Neural crest cell (in vitro differentiated cells): ENCODE measurements at places on chromosomes 1 and 21.
A peak's percentile ranks its signal among the peaks of the same experiment; 100 is the strongest.

DNA sequence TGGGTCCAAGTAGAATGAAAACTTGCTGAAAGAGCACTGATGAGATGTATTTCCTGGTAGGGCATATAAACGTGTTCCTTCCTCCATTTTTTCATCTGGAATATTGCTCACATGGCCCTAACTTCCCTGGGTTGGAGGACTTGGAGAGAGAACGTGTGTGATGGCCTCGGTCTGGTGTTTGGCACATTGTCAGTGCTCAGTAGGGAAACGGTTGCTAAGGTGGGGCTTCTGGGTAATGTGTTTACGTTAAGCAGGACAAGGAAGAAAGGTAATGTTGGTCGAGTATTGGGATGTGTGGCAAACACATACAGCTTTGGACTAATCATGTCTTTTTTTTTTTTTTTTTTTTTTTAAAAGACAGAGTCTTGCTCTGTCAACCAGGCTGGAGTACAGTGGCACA lies 6.2 kb downstream of the TTF2 start:
- DNase-seq: no peak

DNA sequence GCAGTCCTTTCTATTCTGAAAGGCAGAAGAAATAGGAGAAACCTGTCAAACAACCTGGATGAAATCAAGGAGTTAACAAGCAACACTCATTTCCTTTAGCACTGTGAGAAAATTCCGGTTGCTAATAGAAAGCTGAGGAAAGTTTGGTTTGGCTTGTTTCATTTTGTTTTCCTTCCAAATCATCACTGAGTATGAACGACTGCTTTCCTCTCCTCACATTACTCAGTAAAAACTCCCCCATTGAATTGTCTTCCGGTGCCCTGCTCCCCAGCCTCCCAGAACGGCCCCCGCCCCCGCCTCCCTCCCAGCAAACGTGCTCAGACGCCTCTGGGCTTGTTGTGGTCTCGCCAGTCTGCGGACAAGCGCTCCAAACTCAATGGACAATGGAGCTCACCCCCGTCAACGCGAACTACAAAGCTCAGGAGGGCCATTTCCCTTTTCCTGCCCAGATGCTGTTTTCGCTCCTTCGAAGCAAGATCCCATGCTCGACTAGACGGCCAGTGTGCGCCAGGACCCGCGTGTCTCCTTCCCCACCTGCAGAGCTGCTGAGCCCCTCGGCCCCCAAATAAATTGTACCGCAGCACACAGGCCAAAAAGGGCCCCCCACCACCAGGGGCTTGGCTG lies 747 bp downstream of the STX6 start:
- peak; percentile 42 for DNase-seq

GRCh38 chr21:19463966-19464365 lies 1060.4 kb upstream of the TMPRSS15 start:
- DNase-seq: no peak

GRCh38 chr1:34276606-34277005 lies 99.9 kb downstream of the C1orf94 start:
- DNase-seq: no peak

GRCh38 chr1:68232289-68233148 lies at the start of gene WLS:
WLS (minus strand) TSS chr1:68232523; CDS start chr1:68232299, 224 bp downstream.
- peak; percentile 70 for DNase-seq

DNA sequence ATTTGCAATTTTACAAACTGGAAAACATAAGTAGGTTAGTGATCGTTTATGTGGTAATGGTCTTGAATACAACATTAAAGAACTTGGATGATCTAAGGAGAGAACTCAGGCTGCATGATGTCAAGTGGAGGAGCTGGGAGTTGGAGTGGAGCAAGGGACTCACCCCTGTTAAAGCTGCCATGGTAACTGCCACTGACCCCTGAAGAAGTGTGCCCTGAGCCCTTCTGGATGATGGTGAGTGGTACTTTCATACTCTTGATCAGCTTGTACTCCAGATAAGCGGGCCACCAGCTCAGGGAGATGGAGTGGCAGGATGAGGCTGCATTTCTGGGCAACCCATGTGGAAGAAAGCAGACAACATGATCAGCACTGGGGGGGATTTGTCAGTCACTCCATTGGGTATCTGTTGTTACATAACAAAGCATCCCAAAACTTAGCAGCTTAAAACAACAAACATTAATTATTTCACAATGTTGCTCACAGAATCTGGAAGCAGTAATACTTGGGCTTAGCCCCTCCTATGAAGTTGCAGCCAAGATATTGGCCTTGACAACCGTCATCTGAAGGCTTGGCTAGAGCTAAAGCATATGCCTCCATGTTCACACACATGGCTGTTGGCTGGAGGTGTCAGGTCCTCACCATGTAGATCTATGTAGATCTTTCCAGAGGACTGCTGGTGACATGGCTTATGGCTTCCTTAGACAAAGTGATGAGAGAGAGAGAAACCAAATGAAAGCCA lies 213.8 kb downstream of the DUSP10 start:
- no peak for DNase-seq

- no peak for DNase-seq
These were observed 19.0 kb upstream of the SOX13 start for GRCh38 chr1:204053893-204054292.

DNA sequence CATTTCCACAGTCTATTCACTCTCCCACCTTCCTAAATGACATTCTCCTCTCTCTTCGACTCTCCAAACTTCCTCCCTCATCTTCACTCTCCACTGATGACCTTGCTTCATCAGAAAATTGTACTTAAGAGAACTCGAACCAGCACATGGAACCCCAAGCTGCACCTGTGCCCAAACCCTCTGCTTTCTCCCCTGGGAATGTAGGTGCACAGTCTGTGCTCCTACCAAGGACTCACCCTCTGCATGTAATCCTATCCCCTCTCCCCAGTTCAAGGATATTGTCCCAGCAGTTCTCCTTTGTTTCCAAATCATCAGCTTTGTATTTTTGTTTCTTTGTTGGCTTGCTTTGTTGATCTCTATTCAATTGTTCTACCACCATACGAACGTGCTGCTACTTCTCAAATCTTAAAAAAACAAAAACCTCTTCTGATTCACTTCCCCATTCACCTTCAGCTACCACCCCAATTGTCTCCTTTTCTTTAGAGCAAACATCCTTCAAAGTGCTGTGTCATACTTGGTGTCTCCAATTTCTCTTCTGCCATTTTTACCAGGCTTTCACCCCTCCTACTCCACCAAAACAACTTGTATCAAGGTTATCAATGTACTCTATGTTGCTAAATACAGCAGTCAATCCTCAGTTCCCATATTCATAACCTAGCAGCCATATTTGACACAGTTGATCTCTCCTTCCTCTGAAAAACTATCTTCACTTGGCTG lies 26.8 kb downstream of the RAB3B start:
- no peak for DNase-seq

DNA sequence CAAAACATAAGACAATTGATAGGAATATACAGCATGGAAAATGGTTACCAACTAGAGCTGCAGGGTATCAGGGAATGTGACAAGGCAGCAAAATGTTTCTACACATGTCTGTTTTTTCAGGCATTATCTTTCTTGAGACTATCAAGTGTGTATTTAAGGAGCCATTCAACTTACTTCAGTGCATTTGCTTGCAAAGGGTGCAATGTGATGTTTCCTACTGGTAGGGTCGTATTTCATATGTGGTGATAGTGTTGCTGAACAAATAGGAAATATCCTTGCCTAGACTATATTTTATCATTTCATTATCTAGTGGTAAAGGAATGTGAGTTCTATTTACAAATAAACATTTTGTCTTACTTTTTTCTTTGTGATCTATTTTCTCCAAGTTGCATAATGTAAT lies 42.4 kb downstream of the PTPRC start:
- DNase-seq: no peak

DNA sequence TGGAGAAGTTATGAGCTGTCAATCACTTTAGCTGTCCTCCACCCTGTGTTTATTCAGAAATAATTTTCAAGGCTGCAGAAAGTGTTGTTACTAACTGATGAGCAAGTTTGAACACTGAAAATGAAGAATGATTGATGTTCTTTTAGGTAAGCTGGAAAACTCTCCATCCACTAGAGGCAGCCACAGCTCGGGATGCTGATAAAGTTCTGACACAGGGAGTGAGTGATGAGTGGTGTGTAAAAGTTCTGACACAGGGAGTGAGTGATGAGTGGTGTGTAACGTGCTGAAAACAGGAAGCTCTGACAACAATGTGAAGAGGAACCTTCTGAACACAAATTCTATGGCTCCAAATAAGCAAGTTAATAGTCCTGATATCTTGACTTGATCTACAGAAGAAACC lies 197.5 kb upstream of the PTBP2 start:
- DNase-seq: no peak

GRCh38 chr21:45306453-45306831 lies 18.7 kb upstream of the POFUT2 start:
- no peak for DNase-seq

GRCh38 chr1:90936731-90937130 lies 85.1 kb downstream of the ZNF644 start:
- no peak for DNase-seq

DNA sequence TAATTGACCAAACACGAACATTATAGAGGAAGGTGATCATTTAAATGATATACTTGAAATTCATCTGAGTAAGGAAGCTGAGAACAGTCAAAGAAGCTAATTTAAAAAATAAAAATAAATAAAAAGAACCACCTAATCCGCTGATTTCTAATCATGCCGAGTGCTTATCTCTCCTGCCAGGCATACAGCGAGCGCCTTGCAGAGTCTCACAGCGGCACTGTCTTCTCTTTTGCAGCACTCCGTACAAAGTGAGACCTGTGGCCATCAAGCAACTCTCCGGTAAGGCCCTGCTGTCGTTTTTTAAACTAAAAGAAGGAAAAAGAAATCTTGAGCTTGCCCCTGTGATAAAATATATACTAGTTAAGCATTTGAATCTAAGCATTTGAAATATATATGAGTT lies 45.3 kb downstream of the PDE9A start:
- DNase-seq: no peak

DNA sequence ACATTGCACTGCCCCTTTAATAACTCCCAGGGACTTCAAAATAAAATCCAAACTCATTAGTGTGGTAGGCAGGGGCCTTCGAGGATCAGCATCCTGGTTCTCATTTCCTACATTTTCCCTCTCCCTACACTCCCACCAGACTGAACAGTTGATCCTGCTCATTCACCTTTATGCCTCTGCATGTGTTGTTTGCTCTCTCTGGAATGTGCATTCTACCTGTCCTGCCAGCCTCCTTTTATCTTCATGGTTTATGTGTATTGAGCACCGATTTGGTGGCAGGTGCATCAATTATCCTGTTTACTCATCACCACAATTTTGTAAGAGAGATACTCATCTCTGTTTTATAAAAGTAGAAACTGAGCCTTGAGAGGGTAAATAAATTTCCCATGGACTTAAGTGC lies 125.0 kb downstream of the ADSS2 start:
- no peak for DNase-seq

DNA sequence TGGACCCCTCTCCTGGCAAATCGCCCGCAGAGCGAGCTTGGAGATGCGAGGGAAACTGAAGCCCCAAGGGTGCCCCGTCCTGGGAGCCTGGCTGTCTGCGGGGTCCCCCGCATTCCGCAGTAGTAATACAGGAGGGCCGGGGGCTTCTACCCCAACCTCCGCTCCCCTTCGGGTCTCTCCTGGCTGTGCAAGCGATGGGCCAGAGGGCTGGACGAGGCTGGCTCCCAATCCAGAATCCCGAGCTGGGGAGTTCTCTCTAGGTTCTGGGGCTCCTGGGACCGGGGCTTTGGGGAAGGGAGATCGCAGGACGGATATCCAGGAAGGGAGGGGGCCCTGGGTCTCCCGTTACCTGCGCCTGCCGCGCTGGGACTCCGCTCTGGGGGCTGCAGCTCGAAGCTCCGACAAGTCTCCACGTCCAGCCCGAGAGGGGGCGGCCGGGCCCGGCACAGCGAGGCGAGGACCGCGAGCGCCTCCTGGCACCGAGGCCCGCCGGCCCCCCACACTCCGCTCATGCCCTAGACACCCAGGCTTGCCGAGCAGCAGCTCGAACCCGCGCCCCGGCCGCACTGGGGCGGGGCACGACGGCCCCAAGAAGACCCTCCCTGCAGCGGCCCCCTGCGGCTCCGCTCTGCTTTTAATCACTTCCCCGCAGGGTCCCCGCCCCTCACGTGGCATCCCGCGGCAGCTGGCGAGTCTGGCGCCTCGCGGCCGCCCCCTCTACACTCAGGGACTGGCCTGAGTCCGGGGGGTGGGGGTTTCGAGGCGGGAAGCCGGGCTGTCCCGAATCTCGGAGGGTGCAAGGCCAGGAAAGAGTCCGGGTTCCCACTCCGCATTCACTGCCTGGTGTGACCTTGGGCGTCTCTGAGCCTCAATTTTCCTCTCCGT lies at the start of gene SYT6:
Gene SYT6 (minus strand): TSS at position 609 of the 885 bp plus-strand sequence. CDS start 97 bp downstream, at position 512.
- peak; percentile 4 for DNase-seq

GRCh38 chr1:110634455-110635311 lies 28.5 kb upstream of the KCNA2 start:
- no peak for DNase-seq

- DNase-seq: no peak
These were observed 11.0 kb downstream of the ITGB2 start for GRCh38 chr21:44909719-44910118.

DNA sequence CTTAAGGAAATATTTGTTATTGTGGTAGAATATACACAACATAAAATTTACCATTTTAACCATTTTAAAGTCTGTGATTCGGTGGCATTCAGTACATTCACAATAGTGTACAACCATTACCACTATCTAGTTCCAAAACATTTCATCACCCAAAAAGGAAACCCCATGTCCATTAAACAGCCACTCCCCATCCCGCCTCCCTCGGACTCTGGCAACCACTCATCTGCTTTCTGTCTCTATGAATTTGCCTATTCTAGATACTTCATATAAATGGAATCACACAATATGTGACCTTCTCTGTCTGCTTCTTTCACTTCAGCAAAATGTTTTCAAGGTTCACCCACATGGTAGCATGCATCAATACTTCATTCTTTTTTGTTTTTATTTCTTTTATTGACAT lies 51.3 kb downstream of the PTP4A2 start:
- no peak for DNase-seq

- DNase-seq: no peak
These were observed 151.6 kb downstream of the KCNJ6 start for GRCh38 chr21:37764691-37765090.

DNA sequence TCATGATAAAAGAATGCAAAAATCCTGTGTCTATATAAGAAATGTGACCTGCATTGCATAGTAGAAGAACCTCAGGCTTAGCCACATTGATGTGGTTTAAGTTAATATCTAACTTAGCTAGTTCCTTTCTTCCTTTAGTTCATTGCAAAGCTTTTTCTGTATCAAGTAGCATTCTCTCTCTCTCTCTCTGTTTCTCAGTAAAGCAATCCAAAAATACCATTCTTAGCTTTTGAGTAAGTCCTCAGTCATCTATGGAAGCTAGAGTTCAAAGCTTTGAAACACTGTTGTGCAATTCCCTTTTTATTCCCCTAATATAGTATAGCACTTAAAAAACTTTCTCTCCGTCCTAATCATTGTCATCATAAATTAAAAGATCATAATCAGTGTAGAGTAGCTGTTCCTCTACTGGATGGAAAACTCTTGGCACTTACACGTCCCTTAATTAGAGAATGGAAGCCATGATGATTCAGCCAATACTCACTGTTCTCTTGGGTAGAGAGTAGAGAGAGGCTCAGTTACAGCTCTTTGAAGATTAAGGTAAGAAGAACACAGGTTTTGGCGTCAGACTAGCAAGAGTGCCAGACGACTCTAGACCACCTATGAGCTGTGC lies 350.3 kb upstream of the LYPLAL1 start:
- DNase-seq: no peak
